ENCODE measurements at places on chromosomes 6 and 20. TPM values are rescaled to one million over a fixed set of nuclear protein-coding genes. Genes with fewer than 3 reads are reported as not detected.

LY86 gene
- 2.2 TPM for total RNA-seq

- no peak for DNase-seq
These were observed 223.2 kb downstream of the PRL start for GRCh38 chr6:22073516-22074198.

DNA sequence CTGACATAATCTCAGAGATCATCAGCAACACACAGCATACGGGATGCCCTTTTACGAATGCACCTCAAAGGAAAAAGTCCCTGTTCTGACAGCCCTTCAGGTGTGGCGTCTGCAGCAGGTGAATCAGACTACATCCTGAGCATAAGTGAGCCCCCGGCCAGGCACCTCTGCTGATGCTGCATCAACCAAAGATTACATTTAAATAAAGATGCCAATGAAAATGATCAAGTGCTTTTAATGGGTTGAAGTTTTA is 58.7 kb downstream of the INSM1 start:
- no peak for DNase-seq

GRCh38 chr20:55333798-55334197 is 671.5 kb downstream of the CBLN4 start:
- no peak for DNase-seq

DNA sequence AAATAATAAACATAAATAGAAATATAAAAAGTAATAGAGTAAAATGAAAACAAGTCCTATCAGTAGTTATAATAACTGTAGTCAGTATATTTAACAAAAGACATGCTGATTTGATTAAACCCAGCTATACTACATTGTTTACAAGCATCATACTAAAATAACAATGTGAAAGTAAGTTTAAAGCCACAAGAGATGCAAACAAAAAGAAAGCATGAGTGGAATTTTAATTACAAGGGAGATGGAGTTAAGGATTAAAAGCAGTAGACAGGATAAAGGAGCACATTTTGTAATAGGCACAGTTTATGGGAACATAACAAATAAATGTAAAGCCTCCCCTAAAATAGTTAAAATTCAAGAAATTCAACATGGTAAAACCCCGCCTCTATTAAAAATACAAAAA is 41.5 kb downstream of the SENP6 start:
- DNase-seq = no peak

GHRH gene
- not detected for total RNA-seq

PM20D2 gene
- 20.9 TPM for total RNA-seq

PDYN gene
- not detected for total RNA-seq

GRCh38 chr6:3308106-3308505 is 49.4 kb downstream of the PSMG4 start:
- DNase-seq = no peak

DNA sequence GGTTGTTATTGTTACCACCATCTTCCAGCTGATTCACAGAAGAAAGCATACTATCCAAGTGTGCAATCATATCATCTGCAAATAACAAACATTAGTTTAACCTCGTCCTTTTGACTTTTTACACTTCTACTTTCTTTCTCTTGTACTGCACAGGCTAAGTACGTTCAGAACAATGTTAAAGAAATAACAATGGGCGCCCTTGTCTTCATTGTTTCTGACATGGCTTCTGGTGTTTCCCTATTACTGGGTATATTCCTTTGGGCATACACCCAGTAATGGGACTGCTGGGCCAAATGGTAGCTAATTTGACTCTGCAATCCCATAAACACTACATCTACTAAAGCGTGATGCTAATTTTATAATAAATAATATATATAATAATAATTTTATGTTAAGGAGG is 146.7 kb downstream of the GJA10 start:
- no peak for DNase-seq

RGS17 gene
- total RNA-seq = 119 TPM

- no peak for DNase-seq
These were observed 405.8 kb downstream of the CDH4 start for GRCh38 chr20:61657721-61658377.

- DNase-seq = no peak
These were observed 255.5 kb downstream of the TBC1D7 start for GRCh38 chr6:13072686-13073347.

DNA sequence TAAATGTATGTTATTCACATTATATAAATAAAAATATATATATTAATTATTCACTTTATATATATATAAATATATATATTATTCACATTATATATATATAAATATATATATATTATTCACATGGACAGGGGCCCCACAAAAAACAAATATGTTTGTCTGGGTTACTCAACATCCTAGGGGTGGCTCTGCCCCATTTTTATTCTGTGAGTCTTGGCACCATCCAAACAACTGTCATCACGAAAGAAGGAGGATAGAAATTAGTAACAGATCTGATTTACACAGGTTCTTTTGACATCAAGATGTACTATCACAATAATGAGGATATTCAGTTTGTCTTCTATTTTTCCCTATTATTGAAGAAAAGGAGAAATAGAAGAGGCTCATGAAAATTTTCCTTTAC is 187.3 kb downstream of the GPX5 start:
- no peak for DNase-seq

DNA sequence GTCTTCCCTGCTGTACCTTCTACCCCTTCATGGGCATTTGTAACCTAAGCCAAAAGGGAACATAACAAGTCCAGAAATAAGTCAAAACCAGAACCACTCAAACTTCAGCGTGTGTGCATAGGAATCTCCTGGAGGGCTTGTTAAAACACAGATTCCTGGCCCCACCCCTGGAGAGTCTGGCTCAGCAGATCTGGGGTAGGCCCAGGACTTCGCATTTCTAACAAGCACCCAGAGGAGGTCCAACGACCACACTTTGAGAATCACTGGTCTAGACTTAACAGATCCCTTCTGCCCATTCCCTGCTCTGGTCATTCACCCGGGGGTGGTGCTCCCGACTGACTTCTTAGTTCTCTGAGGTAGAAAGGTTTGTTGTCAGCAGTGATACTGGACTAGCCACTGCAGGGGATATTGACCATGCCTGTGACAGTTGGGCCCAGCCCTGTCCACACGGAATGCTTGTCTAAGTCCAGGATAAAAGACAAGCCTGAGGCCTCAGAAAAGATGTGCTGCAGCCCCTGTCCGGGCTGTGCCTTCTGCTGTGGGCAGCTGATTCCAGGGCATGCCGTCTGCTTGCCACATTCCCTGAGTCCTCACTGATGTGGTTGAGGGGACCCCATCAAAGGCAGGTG is 68.6 kb downstream of the SYNJ2 start:
- DNase-seq = no peak

ZNF334 gene
- 13.6 TPM for total RNA-seq

- DNase-seq = no peak
These were observed 32.1 kb downstream of the MOCS1 start for GRCh38 chr6:39902136-39902535.

- no peak for DNase-seq
These were observed 173.6 kb downstream of the CDC5L start for GRCh38 chr6:44561060-44561623.

DNA sequence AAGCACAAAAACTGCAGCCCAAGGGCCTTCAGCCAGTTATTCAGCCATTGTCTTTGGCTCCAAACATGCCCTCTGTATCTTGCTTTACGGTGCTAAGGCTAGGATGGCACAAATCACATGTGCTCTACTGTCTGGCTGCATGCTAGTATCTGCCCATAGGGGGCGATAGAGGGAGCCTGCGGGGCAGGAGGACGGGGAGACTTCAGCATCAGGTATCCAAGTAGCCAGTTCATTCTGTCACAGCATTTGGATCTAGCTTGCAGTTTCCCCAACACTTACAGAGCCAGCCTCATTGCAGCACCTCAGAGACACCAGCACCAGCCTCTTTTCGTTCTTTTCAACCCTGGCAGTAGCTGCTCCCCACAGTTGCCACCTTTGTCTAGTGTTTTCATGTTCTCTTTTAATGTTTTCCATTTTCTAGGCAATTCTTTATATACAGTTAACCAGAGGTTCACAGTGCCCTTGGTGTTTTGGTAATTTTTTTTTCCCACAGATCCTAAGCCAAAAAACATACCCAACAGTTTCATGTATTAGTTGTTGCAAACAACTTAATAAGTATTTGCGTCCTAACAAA is 705.9 kb downstream of the PTPRT start:
- DNase-seq = no peak

Data from occipital lobe (tissue), 3 donors.